Uterus (tissue), 4 donors: ENCODE measurements at places on chromosomes 11 and 22. TPM values are rescaled to one million over a fixed set of nuclear protein-coding genes. Genes with fewer than 3 reads are reported as not detected.

GRCh38 chr11:19808076-19808911, 95.7 kb downstream of the NAV2 start:
- no peak for DNase-seq

- no peak for DNase-seq
These were observed 283.8 kb downstream of the BRD1 start for GRCh38 chr22:49543876-49544275.

GRCh38 chr11:22785251-22785650, 44.4 kb downstream of the SVIP start:
- no peak for DNase-seq

- DNase-seq, result no peak
These were observed 38.3 kb upstream of the NFAM1 start for GRCh38 chr22:42470366-42471082.

DNA sequence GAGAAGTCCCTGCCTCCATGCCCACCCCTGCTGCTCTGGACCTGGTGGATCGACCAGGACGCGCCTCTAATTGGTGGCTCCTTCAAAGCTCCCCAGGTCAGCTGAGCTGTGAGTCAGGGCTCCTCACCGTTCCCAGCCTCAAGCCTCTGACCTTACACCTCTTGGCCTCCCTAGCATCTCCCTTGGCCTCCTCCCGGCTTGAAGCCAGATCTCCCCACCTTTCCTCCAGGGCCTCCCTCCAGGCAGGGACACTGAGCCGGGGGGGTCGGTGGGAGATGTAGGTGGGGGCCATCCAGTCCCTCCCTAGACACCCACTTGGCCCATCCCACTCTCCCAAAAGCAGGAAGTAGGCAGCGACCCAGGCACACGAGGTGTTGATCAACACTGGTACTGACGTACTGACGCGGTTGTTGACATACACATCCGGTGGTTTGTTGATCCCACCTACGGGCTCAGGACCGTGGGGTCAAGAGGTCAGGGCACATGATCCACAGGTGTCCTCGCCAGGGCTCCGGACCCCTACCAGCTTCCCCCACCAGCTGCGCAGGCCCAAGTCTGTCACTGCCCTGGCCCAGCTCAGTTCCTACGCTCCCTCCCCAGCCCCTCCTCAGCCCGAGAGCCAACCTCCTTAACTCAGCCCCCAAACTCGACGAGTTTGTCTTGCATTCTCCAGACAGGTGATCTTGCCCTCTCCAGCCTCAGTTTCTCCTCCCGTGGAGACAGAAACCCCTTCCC, 802 bp downstream of the ATG2A start:
- DNase-seq, result peak; percentile 60

- DNase-seq, result no peak
These were observed 11.6 kb upstream of the CACNA1I start for GRCh38 chr22:39558950-39559349.

- no peak for DNase-seq
These were observed 113.8 kb upstream of the SLC5A12 start for GRCh38 chr11:26835611-26836010.

- DNase-seq, result no peak
These were observed 18.4 kb downstream of the SULT4A1 start for GRCh38 chr22:43843783-43844530.

- no peak for DNase-seq
These were observed 819.6 kb downstream of the TBC1D22A start for GRCh38 chr22:47582067-47582466.

DNA sequence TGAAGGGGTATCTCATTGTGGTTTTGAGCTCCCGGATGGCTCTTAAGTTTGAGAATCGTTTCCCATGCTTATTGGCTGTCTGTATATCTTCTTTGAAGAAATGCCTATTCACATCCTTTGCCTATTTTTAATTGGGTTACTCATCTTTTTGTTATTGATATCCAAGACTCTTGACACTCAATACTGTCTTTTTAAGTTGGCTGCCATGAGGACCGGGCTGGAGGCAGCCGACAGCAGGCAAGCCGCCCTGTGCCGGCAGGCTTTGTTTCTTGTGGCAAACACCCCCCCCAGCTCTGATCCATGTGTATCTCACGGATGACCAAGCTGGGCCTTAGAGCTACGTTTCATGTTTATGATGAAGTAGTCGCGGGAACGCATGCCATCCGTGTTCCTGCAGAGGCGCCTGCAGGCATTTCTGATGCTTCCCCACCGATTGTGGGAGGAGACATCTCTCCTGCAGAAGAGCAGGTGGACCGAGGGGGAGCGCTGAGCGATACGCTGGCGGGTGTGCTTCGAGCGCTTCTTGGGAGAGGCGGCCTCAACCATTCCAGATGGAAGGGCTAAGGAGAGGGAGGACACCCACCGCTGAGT, 95.8 kb downstream of the TBC1D22A start:
- DNase-seq, result no peak

GRCh38 chr11:76644591-76644990, 26.0 kb downstream of the LRRC32 start:
- no peak for DNase-seq

GRCh38 chr11:47337229-47337924, 15.1 kb downstream of the MYBPC3 start:
- no peak for DNase-seq

DNA sequence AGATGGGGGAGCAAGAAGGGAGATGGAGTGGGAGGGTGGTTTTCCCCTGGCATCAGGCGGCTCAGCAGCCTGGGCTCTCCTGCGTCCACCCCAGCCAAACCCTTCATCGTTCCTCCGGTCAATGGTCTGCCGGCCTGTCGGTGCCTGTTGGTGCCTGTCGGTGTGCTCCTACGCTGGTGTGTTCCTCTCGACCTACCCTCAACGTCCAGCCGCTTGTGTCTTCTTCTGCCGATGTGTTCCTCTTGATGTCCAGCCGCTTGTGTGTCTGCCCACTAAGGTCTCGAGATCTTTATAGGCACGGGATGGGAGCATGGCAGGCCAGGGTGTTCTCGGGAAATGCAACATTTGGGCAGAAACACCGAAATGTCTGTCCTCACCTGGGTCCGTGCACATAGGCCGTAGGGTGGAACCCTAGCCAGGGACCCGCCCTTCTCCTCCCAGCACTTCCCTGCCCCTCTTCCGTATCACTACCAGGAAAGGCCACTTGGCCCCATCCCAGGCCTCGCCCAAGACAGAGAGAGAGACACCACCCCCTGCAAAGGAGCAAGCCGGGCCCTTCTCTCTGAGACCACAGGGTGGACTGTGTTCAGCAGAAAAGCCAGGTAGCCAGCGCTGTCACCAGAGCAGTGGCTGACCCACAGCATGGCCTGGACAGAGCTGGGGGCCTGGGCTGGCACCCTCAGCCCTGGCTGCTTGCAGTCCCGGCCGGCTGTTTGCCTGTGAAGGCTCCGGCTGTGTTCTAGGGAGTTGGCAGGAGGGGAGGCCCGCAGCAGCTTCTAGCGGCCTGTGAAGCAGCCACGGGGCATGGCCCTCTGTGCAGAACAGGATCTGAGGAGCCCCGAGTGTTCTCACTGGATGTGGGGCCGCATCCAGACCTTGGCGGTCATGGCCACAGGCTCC, 61.6 kb upstream of the KCNQ1OT1 start:
- DNase-seq, result no peak

- no peak for DNase-seq
These were observed 148.2 kb upstream of the SNX19 start for GRCh38 chr11:131064373-131064991.

- DNase-seq, result no peak
These were observed 86.5 kb downstream of the ANO3 start for GRCh38 chr11:26418386-26418912.

- no peak for DNase-seq
These were observed 19.6 kb downstream of the SOX6 start for GRCh38 chr11:16336721-16337120.

DNA sequence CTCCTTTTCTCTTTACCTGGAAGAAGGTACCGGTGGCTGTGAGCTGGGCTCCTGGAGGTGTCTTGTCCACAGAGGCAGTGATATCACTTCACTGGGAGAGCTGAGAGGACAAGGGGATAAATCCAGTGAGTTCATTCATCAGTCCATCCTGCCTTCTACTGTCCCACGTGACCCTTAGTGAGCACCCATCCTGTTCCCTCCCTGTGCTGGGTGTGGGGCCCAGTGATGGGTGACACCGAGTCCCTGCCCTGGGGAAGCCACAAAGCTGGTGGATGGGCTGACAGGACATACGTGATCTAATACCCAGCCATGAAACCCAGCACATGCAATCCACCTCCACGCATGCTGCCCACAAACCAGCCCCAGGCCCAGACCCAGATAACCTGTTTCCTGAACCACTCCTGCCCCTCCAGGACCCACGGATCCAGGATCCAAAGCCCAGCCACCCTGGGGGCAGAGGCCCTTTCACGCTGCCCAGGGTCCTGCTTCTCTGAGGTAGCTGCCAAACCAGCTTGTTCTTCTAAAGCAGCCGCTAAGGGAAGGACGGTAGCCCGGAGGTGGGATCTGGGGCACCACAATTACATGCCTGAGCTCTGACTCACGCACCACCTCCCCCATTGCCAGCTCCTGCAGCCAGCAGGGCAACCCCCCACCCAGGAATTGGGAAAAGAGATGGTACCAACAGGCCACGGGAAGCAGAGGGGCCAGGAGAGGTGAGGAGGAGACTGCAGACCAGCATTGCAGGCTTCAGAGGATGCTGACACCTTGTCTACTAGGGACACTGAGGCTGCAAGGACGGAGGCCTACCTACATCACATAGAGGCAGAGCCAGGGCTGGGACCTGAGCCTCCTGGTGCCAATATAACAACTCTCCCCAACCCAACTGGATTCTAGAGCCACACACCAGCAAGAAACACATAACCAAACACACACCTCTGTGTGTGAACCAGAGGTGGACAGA, 35.2 kb downstream of the GDPD5 start:
- DNase-seq, result no peak

DNA sequence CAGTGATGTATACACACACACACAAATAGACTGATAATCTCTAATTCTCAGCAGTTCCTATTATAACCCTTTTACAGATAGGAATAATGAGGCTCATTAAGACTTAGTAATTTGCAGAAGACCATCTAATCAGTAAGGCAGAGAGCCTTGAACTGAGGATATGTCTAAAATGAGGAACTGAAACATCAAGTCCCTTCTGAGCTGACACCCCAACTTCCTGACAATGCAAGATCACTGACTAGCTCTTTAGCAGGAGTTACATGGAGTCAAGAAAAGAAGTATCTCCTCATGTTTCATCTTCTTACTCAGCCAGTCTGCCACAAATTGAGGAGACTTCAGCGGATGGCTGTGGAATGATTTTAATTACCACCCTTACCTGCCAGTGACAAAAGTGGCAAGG, 193.0 kb downstream of the MSANTD4 start:
- no peak for DNase-seq

- DNase-seq, result no peak
These were observed 203.2 kb downstream of the CSNK2A3 start for GRCh38 chr11:11149671-11150459.

- peak; percentile 20 for DNase-seq
These were observed 70.0 kb downstream of the RBX1 start for GRCh38 chr22:41021061-41021612.

DNA sequence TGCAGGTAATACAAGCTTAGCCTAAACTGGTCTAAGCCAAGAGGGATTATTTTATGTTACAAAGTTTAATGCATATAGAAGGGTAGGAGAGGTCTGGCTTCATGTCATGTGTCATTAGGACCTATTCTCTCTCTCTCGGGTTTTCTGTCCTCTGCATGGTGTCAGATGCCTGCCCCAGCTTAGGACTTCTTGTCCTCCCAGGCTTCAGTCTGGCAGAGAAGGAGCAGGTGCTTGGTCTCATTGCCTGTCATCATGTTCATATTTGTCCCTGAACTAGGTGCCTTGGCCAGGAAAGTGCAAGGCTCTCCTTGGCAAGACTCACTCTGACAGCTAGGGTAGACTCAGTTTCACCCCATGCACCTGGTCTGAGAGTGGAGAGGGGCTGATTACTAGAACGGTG, 126.3 kb downstream of the ADAMTS15 start:
- no peak for DNase-seq

DNA sequence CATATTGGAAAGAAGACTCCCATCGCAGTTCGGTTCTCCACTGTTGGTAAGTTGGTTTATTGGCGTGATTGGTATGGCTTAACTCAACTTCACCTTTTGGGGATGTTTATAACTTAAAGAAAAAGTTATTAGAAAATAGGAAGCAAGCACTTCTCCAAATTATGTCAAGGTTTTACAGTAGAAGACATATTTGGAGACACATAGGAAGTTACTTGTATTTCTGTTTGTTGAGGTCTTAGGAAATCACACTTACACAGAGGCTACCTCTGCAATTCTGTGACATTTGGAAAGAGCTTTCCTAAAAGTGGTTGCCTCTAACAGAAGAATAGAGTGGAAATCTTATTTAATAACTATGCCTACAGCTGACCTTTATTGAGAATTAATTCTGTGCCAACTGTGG, 12.3 kb downstream of the CAT start:
- no peak for DNase-seq

GRCh38 chr11:116600930-116601329, 171.9 kb downstream of the BUD13 start:
- no peak for DNase-seq

Gene MCAM
- 564 TPM for total RNA-seq

Gene CRYBB3
- not detected for total RNA-seq

Gene SMIM35
- total RNA-seq, result not detected

Gene CSNK2A3
- 3.0 TPM for total RNA-seq

Gene IPO7
- total RNA-seq, result 188 TPM

Gene ENTHD1
- 0.14 TPM for total RNA-seq

Gene SBF2
- 45.0 TPM for total RNA-seq

Gene EMID1
- total RNA-seq, result under 0.01 TPM
